Heart right ventricle (tissue), 16 donors: ENCODE measurements at places on chromosomes 7 and 10. TPM values are rescaled to one million over a fixed set of nuclear protein-coding genes. Genes with fewer than 3 reads are reported as not detected.

RHOBTB1 gene
- 7.9 TPM for total RNA-seq

NEUROG3 gene
- not detected for total RNA-seq

LIPN gene
- not detected for total RNA-seq

CYP3A7 gene
- total RNA-seq, result not detected

TMEM26 gene
- total RNA-seq, result 0.11 TPM

FIS1 gene
- 304 TPM for total RNA-seq

CPXM2 gene
- total RNA-seq, result 8.0 TPM

STARD3NL gene
- 19.1 TPM for total RNA-seq

UTF1 gene
- not detected for total RNA-seq

SLC18A3 gene
- not detected for total RNA-seq

NME8 gene
- not detected for total RNA-seq

CCDC136 gene
- 11.7 TPM for total RNA-seq

MYOF gene
- 46.5 TPM for total RNA-seq

EXOC4 gene
- total RNA-seq, result 38.1 TPM

PLAC9 gene
- total RNA-seq, result 16.8 TPM
